ENCODE measurements at places on chromosomes 16 and 17.

- no peak for DNase-seq
Measured at GRCh38 chr16:46896314-46896968, 12.3 kb downstream of the GPT2 start.

GRCh38 chr16:50403491-50403890, 34.7 kb upstream of the BRD7 start:
- DNase-seq = no peak

DNA sequence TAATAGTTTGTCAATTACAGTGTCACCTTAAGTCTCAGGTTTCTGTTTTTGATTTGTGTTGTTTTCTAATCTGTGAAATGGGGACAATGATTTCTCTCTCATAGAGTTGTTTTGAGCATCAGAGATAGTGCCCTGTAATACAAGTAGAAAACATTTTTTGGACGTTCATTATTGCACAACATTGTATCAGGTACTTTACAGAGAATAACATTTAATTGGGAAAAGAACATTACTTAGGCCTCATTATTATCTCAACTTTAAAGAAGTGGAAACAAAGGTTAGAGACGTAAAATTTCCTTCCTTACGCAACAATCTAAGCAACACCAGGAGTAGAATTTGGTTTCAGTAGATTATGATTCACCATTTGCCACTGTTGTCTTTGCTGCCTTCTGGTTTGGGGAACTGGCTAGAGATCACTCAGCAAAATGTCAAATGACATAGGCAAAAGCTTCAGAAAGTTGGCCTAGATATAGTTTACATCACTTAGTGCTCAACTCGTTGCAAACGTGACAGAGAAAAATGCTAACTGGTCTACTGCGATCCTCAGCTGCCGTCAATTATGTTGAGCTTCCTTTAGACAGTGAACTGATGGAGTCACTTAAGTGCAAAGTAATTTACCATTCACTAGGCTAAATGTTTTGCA, 1026.8 kb downstream of the CDH11 start:
- no peak for DNase-seq

- DNase-seq = no peak
Measured at GRCh38 chr16:15494236-15494635, 59.8 kb downstream of the BMERB1 start.

DNA sequence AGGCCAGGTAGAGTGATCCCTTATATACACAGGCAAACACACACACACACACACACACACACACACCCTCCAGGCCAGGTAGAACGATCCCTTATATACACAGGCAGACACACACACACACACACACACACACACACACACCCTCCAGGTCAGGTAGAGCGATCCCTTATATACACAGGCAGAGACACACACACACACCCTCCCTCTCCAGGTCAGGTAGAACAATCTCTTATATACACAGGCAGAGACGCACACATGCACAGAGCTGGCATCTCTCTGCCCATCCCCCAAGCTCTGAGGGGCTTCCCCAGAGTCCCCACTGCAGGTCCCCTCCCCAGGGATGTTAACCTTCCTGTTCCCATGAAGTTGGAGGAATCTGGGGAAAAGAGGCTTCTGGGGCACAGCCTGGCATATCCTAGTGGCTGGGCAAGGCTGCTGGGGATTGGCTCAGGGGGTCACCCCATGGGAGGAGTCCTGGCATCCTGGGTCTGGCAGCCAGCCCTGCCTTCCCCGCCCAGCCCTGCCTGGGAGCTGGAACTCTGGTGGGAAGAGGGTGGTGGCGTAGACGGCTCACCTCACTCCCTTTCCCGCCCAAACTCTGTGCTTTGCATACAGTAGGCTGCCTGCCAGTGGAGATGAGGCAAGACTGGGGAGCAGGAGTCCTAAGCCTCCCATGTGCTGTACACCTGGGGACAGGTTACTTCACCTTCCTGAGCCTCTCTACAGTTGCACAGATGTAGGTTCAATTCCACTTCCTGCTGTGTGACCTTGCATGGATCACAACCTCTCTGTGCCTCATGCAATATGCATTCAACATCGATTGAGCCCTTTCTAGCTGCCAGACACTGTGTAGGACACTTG, 41.8 kb downstream of the TEKT5 start:
- DNase-seq = no peak

- DNase-seq = no peak
Measured at GRCh38 chr17:41895617-41896016, 23.1 kb downstream of the ACLY start.

GRCh38 chr16:58487566-58488351, 12.2 kb upstream of the NDRG4 start:
- peak; percentile 53 for DNase-seq

- no peak for DNase-seq
Measured at GRCh38 chr17:60076811-60077210, 1.9 kb downstream of the HEATR6 start.

GRCh38 chr17:77375917-77376651, 235.3 kb downstream of the SEC14L1 start:
- peak; percentile 37 for DNase-seq

- no peak for DNase-seq
Measured at GRCh38 chr16:83579436-83579835, 228.3 kb upstream of the HSBP1 start.

- no peak for DNase-seq
Measured at GRCh38 chr17:10888858-10889257, 51.0 kb upstream of the PIRT start.

DNA sequence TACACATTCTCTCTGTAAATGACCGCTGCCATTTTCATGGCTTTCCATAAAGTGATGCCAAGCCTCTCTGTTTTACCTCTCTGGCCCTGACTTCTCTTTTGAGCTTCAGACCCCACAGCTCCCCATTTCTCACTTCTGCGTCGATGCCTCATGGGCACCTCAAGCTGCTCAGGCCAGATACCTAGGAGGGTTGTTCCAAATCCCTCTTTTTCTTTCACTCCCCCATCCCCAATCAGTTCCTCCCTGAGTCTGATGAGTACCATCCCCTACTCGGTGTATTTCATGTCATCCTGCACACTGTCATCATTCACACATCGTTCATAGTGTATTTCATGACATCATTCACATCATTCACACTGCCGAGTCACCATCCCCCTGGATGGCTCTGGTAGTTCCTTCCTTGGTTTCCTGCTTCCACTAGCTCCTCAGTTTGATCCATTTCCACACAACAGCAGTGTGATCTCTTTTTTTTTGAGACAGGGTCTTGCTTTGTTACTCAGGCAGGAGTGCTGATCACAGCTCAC, 43.1 kb downstream of the NTN1 start:
- no peak for DNase-seq

DNA sequence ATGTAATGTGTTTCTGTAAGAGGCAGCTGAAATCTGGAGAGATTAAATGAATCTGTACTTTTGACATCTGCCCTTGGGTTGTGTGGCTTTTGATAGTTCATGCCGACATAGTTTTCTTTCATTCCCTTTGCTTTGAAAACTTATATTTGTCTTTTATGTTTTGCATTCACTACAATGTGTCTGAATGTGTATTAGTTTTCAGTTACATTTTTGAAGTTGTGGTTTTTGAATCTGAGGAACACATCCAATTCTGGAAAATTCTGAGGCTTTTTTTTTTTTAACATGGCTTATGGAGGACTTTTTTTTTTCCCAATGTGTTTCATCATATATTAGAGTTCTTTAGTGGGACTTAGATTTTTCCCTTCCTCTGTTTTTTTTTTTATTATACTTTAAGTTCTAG, 683.7 kb upstream of the SOX9 start:
- no peak for DNase-seq

DNA sequence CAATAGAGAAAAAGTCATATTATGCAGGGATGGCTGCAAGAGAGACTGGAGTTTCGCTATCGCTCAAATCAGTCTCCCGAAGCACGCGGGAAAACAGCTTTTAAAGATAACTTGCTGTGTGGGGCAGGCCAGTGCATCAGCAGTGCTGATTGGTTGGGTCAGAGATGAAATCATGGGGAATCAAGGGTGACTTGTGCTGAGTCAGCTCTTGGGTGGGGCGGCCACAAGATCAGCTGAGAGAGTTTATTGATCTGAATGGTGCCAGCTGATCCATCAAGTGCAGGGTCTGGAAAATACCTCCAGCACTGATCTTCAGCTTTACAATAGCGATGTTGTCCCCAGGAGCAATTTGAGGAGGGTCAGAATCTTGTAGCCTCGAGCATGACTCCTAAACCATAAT, 430.5 kb downstream of the RBFOX1 start:
- no peak for DNase-seq

- DNase-seq = no peak
Measured at GRCh38 chr17:32010114-32010513, 2.9 kb downstream of the LRRC37B start.

DNA sequence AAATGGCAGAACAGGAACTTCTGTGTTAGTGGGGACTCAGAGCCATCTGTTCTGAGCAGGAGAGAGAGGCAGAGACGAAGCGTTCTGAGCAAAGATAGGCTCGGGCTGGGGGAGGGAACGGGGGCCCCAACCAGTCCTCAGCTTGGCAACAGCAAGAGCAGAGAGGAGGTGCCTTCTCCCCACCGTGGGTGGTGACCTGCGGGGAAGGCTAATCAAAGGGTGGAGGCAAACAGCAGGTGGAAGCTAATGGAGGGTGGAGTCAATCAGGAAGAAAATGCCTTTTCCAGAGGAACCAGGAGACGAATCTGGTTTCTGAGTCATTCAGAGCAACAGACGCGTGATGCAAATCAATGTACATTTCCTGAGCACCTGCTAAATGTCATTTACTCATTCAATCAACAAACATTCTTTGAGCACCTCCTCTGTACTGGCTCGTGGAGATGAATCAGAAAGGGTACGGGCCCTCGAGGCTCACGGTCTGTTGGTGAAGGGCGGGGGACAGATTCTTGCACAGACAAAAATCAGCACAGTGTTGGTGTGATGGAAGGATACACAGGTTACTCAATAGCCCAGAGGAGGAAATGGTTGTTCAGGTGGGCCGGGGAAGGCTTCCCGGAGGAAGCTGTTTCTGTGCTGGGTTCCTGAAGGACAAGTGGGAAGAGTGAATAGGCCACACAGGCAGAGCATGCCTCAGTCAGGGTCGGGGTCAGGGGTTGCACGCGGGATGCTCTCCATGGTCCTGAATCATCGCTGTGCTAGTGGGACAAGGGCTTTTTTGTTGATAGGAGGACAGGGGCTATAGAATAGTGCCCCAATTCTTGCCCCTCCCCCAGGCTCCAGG, 5.7 kb upstream of the SPNS2 start:
- no peak for DNase-seq

DNA sequence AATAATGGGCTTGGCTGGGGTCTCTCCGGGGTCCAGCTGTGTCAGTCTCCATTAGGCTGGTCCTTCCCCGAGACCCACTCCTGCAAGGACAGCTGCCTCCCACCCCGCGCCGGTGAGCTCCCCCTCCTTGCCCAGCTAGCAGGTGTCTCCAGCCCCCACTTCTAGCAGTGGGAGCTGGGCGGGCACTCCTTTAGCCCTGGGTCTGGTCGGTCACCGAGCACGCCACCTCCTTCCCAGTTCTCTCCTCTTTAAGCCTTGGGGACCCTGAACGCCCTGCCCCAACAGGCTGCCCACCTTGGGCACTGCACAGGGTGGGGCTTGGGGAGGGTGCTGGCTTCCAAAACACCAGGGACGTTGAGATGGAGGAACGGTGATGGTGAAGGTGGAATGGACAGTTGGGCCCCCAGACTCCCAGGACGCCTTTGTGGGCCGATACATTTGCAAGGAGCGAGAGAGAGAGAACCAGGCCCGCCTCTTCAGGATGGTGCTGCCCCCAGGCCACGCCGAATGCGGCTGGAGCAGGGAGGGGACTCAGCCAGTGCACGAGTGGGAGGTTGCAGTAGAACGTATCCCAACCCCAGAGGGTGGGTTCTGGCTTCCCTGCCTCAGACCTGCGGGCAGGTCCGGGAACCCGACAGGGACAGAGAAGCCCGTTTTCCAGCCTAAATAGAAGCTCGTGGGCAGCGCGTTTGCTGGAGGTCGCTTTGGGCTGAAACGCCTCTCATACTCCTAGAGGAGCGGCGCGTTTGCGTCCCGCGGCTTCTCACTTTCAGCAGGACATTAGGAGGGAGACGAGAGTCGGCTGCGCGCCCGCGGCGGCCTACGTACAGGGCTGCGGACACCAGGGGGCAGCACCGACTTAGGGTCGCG, 10.7 kb downstream of the TBX2 start:
- peak; percentile 61 for DNase-seq

DNA sequence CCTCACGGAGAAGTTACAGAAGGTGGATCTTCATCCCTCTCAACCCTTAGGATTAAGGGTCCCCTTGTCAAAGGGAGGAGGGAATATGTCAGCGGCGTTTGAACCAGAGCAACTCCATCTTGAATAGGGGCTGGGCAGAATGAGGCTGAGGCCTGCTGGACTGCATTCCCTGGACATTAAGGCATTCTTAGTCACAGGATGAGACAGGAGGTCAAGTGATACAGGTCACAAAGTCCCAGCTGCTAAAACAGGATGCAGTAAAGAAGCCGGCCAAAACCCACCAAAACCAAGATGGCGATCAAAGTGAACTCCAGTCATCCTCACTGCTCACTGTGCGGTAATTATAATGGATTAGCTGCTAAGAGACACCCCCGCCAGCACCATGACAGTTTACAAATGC, 36.7 kb downstream of the RBFOX3 start:
- DNase-seq = no peak

DNA sequence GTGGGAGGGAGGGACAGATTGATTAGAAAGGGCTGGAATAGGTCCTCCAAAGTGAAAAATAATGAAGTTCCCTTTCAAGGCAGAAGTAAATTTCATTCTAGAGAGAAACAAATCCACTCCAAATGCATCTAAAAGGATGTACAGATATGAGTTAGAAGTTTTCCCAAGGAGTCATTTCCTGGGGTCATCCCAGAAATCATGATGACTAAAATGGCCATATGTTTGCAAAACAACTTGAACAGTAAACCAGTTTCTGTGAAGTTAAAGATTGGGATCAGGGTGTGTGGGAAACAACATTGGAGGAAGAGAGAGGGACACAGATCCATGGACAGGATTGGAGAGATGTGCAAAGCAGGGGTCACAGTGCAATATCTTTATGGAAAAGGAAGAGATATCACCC, 32.5 kb upstream of the ARHGAP44 start:
- DNase-seq = no peak

DNA sequence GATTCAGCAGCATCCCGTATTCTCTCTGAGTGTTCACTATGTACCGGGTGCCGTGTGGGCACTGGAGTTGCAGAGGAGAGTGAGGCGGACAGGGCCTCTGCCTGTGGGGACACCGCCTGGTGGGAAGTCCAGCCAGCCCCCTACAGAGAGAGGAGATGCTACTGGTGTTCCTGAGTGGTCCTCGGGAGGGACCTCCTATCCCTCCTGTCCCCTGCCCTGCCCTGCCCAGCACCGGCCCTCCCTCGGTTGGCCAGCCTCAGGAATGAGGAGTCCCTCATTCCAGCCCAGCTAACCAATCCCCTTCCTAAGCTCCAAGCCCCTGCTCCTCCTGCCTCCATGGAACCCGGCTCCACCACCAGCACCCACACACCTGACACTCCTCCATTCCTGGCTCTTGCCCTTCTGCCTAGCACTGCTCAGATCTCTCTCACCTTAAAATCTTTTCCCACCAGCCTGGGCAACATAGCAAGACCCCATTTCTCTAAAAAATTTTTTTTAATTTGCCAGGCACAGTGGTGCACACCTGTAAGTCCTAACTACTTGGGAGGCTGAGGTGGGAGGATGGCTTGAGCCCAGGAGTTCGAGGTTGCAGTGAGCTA, 2.0 kb downstream of the ASGR2 start:
- DNase-seq = no peak
